ENCODE measurements at places on chromosomes 6 and 20. TPM values are rescaled to one million over a fixed set of nuclear protein-coding genes. Genes with fewer than 3 reads are reported as not detected.

RWDD2A gene
- total RNA-seq = 4.9 TPM

DNA sequence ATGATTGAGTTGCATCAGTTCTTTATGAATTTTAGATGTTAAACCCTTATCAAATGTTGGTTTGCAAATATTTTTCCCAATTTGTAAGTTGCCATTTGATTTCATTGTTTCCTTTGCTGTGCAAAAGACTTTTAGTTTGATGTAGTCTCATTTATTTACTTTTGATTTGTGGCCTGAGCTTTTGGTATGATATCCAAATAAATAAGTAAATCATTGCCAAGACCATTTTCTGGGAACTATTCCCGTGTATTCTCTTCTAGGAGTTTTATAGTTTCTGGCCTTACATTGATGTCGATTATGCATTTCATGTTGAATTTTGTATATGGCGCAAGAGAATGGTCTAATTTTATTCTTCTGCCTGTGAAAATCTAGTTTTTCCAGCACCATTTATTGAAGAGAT is 13.4 kb downstream of the AIG1 start:
- no peak for DNase-seq

DNA sequence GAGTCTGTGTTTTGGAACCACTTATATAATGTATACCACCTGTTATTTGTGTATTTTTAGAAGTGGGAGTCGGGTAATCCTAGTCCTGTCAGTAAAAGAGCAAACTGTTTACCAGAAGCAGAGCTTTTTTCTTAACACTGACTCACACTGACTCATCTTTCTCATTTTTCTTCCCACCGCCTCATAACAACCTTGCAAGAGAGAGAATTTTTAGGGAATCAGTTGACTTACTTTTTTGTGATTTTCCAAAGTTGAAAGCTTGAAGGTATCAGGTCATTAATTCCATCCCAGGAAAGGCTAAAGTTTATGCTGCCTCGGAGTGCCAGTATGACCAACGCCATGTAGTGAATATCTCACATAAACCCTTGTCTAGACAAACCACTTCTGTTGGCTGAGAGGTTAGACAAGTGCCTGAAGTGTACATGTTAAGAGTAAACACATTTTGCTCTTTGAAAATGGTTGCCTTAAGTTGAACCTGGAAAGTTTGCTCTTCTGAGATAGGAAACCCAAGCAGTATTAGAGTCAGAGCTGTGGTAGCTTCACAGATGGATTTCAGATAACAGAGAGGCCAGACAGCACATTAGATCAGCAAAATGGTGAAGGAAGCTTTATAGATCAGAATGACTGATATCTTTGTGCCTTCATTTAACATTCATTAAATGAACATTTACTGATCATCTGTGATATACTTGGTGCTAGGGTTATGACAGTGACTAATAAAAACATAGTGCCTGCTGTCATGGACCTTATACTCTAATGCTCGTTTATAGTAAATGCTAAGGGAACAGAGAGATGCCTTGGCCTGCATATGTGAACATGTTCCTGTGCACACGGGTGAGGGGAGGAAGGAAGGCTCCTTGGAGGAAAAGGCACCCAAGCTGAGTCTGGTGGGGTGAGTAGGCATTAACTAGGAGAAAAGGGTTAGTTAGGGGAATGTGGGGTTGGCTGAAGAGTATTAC is 29.1 kb upstream of the PKIG start:
- DNase-seq = no peak

GRCh38 chr6:52365866-52366540 is 4.1 kb downstream of the PAQR8 start:
- DNase-seq = no peak

DNA sequence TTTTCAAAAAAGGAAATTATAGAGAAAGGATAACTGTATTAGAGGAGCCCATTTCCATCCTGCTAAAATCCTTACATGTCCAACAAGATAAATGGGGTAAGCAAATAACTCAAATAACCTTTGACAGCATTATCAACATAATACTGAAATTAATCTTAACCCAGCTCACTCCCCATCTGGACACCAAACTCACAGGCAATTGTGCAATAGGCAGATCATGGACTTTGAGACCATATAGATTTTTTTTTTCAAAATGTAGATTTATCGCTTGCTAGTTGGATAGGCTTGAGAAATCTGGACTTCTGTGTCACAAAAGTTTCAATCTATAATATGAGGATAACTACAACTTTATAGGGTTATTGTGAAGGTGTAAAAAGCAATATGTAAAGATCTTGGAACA is 134.4 kb upstream of the ASCC3 start:
- DNase-seq = no peak

GRCh38 chr6:5028921-5029320 is 25.1 kb upstream of the RPP40 start:
- DNase-seq = no peak

DNA sequence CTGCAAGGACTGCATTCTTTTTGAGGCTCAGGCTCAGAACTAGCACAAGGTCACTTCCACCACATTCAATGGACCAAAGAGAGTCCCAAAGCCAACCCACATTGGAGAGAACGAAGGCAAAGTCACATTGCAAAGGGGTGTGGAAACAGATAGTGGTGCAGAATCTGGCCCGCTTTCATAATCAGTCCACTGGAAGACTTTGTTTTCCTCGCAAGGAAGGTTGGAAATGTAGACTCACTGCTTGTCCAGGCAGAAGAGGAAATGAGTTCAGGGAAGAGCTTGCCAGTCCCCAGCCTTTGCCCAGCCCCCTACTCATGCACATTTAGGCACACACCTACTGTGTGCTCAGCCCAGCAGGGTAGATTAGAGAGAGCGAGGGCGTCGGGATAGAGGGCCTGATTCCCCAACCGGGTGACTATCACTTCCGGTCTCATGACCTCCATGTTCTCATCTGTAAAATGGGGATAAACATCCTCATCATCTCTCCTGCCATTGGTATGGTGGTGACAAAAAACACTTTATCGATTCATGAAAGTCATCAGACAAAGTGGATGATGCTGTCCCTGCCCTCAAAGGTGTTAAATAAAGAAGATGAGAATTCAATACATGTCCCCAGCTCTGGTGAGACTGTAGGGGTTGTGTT is 24.3 kb upstream of the CCN5 start:
- DNase-seq = no peak

GRCh38 chr6:97963193-97963592 is 680.2 kb upstream of the MMS22L start:
- DNase-seq = no peak
